ENCODE measurements at places on chromosomes 13 and 19. TPM values are rescaled to one million over a fixed set of nuclear protein-coding genes. Genes with fewer than 3 reads are reported as not detected.

- peak; percentile 62 for DNase-seq
Observed at GRCh38 chr13:27533155-27533643, 82.8 kb upstream of the MTIF3 start.

DNA sequence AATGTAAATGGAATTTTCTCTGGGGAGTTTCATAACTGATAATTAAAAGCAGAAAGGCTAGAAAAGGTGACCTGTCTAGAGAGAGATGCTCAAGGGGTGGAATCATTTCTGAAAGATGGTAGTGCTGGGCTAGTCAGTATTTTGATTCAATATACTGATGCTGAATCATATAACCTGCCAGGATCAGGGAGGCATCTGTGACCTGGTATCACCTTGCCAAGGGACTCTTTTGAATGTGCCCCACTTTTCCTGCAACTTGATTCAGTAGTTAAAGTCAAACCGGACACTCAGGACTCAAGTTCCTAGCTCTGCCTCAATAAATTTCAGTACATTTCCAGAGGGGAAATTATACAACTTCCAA is 15.8 kb downstream of the LCP1 start:
- DNase-seq, result no peak

GRCh38 chr19:55613396-55613795 is 7.9 kb downstream of the ZNF865 start:
- DNase-seq, result no peak

GRCh38 chr13:50244355-50244712 is 229.1 kb downstream of the KCNRG start:
- DNase-seq, result no peak

DNA sequence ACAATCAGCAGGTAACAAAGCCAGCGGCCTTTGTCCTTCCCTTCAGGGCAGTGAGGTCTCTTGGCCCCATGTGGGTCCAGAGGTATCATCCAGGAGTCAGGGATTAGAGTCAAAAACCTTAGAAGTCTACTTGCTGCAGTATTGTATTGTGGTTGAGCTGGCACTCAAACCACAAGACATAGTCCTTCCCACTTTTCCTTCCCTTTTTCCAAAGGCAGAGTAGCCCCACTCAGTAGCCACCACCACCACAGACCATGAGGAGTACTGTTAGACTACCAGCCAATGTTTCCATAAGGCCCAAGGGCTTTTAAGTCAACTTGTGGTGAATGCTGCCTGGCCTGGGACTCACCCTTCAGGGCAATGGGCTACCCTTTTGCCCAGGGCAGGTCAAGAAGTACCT is 27.1 kb upstream of the CCNA1 start:
- DNase-seq, result no peak

DNA sequence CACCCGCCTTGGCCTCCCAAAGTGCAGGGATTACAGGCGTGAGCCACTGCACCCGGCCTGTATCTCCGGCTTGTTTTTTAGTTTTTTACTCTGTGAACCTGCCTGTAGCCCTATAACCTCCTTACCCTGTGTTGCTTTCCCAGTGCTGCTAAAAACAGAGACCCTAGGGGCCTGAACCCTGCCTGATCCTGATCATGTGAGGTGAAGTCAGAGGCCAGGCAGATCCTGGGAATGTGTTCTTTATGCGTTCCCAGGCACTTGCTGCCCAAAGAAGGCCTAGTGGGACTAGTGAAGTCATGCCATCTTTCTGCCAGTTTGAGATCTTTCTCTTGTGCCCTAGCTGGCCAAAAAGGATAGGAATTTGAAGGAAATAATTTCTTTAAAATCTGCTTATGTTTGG is 4.6 kb downstream of the UBA2 start:
- no peak for DNase-seq

DNA sequence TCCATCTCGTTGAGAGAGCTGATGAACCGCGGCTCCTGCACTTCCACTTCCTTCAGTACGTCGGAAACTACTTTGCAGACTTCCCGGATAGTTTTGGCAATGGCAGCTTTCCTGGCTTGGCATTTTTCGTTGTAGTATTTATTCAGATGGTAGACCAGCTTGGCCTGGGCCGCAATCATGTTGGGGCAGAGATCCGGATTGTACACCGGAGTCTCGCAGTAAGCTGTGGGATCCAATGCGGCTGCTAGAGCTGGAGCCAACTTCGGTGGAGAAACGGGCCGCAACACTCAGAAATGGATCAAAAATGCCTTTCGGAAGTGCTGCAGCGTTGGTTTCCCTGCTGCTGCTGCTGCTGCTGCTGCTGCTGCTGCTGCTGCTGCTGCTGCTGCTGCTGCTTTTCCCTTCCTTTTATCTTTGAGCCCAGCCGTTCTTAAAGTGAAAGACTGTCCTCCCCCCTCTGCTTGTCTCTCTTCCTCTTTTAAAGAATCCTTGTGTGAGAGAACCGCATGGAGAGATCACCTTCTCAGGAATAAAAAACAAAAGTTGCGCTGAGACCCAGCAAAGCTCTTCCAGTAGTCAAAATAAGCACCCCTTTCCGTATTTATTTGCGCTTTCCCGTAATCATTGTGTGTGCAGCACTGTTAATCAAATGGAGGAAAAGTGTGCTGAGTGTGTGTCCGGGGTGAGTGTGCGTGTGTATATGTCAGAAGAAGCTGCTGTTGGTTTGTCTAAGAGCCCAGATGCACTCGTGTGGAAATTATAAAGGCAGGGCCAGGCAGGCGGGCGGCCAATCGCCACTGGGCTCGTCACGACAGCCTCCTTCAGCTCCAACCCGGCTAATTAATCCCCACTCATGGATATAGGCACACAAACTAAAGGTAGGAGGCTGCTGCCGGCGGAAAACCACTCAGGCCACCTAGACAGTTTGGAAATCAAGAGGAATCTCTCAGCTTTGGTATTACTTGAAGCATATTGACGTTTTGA is at the start of gene MAB21L1:
TSS of gene MAB21L1 (minus strand) at position 730 of the 984 bp plus-strand sequence. CDS start at position 179, 551 bp downstream.
- no peak for DNase-seq

- DNase-seq, result no peak
Observed at GRCh38 chr19:30076101-30076551, 134.1 kb downstream of the URI1 start.

DNA sequence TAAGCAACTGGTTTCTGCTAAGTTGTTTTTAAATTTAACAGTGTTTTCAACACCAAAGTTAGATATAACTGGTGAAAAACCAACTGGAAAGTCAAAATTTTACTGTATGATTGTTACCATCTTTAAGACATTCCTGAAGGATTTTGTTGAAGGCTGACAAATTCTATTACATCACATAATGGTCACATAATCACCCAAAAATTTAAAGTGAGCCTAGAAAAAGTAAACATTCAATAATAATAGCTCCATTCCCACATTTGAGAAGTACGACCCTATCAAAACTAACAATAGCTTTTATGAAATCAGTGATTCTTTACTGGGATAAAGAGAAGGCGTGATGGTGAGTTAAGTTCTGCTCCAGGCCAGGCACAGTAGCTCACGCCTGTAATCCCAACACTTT is 51.6 kb downstream of the USP12 start:
- no peak for DNase-seq

DNA sequence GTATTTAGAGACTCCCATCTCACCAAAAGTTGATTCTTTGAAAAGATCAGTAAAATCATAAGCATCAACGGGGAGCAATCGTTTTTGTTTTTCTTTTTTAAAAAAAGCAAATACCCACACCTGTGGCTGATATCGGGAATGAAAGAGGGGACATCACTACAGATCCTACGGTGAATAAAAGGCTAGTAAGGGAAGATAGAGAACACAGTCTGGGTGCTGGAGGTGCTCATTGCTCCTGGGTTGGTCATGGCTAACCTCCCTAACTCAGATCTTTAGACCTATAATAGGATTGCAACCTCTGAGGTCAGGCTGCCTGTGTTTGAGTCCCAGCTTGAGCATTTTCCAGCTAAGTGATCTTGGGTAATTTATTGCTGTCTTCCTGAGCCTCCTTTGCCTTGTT is 1.1 kb downstream of the EHD2 start:
- DNase-seq, result no peak

DNA sequence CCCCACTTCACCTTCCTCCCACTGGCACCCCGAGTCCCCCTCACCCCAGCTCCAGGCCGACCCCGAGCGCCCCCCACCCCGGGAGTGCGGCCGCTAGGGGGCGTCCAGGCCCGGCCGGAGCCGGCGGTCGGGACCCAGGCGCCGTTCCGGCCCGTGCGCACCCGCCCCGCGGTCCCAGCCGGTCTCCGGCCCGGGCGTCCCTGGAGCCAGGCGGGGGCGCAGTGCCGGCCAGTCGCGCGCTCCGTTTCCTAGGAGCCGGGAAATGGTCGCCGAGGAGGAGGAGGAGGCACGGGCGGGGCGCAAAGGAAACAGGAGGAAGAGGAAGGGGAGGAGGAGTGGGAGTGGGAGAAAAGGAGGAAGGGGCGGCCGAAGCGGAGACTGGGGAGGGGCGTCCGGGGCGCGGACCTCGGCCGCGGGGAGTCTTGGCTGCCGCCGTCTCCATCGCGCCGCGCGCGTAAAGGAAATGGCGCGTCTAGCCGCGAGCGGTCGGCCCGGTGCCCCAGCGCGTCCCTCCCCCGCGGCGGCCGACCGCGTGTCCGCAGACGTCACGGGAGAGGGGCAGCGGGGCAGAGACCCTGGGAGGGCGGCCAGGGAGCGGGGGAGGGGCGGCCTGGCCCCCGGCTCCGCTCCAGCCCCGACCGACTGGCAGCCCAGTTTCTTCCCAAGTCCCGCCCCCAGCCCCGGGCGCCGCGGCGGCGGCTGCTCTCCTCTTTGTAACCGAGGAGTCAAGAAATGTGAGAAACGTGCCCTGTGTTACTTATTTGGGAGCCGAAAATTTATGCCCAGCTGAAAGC is 1.1 kb upstream of the KCTD15 start:
- DNase-seq, result no peak

DNA sequence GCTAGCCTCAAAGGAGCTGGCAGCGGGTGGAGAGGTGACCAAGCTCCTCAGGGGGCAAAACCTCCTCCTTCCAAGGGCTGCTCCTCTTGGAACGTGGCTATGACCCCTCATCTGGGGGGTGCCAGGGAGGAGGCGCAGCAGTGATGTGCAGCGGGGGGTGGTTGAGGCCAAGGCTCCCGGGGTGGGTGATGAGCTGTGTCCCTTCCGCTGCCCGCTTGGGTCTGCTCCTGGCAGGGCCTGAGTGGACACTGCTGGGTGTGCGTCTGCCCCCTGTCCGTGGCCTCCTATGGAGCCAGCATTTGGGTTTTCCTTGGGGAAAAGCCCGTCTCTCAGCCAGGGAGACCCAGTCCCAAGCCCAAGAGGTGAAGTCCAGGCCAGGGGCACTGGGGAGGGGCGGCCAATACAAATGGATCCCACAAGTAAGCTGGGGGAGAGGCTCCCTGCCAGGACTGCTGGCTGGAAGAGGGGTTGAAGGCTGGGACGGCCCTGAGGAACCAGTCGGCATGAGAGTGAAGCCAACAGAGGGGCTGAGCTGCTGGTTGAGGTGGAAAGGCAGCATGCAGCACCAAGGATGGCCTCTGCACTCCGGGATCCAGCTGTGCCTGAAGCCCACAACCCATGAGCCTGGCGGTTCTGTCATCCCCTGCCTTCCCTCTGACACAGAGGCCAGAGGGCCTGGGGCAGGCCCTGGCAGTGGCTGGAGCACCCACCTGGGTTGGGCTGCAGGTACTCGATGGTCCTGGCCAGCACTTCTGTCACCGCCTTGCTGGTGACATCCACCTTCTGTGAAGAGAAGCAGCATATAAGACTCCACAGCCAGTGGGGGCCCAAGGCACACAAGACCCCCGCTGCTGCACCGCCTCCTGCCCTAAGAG is 22.7 kb downstream of the MPND start:
- no peak for DNase-seq

GRCh38 chr13:44312834-44313551 is 60.6 kb upstream of the SERP2 start:
- peak; percentile 88 for DNase-seq

GRCh38 chr13:35514061-35514477 is 37.6 kb upstream of the MAB21L1 start:
- DNase-seq, result no peak

GRCh38 chr13:48258430-48258829 is 25.4 kb downstream of the ITM2B start:
- DNase-seq, result no peak

DNA sequence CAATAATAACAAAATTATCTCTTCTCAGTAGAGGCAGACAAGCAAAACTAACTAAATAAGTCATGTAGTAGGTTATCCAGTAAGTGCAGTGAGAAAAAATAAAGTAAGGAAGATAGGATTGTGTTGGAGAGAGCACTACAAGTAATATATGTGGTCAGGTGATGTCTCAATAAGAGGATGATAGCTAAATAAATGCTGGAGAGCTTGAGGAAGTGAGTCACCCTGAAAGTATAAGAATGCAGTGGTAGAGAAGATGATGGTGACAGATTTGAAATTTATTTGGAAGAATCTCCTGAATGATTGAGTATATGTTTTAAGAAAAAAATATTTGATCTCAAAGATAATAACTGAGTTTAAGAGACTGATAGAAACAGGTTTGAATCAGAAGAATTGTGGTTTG is 152.2 kb upstream of the PRR20A start:
- no peak for DNase-seq

DNA sequence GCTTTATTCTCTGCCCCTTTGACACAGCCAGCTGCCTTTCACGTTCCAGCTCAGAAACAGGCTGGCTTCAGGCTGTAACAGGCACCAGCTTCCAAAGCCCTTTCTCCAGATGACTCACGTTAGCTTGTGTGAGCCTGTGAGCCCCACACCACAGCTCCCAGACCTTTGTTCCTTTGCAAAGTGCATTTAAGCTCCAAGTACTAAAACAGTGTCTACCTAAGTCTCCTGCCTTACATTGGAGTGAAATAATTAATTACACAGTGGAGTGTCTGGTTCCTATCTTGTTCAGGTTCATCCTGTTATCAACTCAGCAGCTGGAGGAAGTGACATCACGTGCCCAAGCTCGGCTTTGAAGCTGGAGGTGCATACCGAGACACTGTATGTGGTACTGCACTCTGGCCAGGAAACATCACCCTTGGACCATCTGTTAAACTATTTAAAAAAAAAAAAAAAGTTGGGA is 475.8 kb downstream of the FOXO1 start:
- no peak for DNase-seq

GRCh38 chr19:14775869-14776586 is 2.3 kb downstream of the ADGRE2 start:
- no peak for DNase-seq

DNA sequence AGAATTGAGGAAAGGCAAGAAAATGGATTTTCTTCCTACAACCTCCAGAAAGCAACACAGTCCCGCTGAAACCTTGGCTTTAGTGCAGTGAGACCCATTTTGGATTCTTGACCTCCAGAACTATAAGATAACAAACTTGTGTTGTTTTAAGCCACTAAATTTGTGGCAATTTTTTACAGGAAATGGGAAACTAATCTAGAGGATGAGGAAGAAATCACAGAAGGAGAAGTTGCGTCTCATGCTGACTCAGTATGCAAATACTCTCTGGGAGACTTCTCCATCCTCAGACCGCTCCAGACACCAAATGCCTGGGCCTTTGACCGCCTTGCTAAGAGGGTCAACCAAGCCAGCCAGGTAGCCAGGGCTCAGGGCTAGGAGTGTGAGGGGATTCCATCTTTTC is 13.1 kb upstream of the CEACAM16 start:
- no peak for DNase-seq

GRCh38 chr13:59641261-59641660 is 522.5 kb downstream of the DIAPH3 start:
- DNase-seq, result no peak

- no peak for DNase-seq
Observed at GRCh38 chr13:33139780-33140535, 123.7 kb downstream of the KL start.

GRCh38 chr19:18273561-18274218 is 562 bp downstream of the IQCN start:
- DNase-seq, result no peak

Gene KIR3DL2
- not detected for total RNA-seq

Gene CALR3
- not detected for total RNA-seq

Gene PLIN5
- 8.1 TPM for total RNA-seq

Gene LAIR1
- 0.89 TPM for total RNA-seq

Gene UBE2L5
- total RNA-seq, result 0.15 TPM

Gene GTF2F1
- 82.0 TPM for total RNA-seq

Gene PLPPR3
- 0.27 TPM for total RNA-seq

Gene ZNF235
- total RNA-seq, result 5.7 TPM

Gene TRPC4
- total RNA-seq, result not detected

Gene STX10
- total RNA-seq, result 149 TPM
